CD4-positive, alpha-beta T cell treated with Interleukin-1 beta for 1 hour (primary cell): ENCODE measurements at places on chromosomes 2 and 18.

- DNase-seq: no peak
These were observed 46.4 kb downstream of the TIMM21 start for GRCh38 chr18:74194691-74195090.

- no peak for DNase-seq
These were observed 100.1 kb upstream of the ALKAL2 start for GRCh38 chr2:387980-388421.

- DNase-seq: no peak
These were observed 38.9 kb downstream of the SRD5A2 start for GRCh38 chr2:31541853-31542252.

GRCh38 chr2:3212984-3213383 is 164.6 kb downstream of the EIPR1 start:
- no peak for DNase-seq

DNA sequence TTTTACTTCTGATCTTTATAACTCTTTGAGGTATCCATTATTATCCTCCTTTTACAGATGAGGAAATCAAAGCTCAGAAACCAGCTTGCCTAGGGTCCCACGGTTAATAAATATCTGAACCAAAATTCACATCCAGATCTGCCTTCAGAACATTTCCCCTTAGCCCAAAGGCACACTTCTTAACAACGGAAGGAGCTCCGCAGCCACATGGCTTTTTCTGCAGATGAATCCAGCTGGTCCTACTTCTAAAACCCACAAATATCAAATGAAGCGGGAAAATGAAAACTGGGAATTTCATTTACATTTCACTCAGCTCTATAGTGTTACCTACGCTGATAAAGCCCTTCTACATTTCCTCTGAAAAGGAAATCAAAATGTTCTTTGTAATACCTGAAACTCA is 357.0 kb upstream of the ID2 start:
- no peak for DNase-seq

DNA sequence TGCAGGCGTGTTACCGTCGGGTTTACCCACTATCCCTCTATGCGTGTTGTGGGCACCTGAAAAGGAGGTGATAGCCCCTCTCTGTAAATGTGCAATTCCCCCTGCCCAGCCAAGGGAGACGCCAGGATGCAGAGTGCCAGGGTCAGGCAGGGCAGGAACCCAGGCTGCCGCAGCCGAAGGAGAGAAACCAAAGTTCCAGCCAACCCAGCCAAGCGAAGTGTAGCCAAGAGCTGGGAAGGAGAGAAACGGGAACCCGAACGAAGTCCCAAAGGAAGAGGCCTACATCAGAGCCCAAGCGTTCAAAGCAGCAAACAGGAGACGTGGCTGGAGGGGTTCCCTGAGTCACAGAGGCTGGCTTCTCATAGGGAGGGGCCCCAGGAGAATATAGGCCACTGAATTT is 24.2 kb upstream of the SPR start:
- DNase-seq: no peak

GRCh38 chr2:224749136-224749535 is 33.0 kb upstream of the CCDC195 start:
- no peak for DNase-seq

DNA sequence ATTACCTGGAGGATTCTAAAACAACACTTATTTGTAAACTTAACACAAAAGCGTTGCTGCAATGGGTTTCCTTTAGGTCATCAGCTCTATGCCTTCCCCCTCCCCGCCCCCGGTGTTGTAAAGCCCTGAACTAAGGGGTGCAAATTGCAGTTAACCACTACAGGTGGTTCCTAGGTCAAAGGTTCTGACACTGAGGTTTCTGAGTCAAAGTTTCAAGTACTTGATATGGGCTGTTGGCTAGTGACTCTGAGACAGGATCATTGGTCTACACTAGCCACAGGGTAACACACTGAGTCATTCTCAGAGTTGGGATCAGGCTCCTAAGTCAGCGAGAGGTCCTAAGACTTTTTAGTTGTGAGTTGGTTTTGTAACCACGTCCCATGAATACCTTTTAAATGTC is 15.4 kb downstream of the IL1B start:
- no peak for DNase-seq

DNA sequence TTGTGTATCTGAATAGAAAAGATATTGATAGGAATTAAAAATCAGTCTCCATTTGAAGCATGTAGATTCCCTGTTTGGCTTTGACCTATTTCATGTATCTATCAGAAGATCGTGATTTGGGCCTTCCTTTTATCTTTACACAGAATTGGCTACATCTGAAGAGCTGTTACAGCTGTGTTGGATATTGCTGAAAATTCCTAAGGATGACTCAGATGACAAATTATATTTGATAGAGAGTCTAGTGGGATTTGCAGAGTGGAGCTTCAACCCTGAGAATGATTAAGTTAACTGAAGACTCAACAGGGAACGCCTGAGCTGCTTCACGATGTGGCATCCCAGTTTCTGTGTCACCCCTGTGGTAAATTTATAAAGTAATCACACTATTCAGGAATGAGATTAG is 4.9 kb upstream of the COL3A1 start:
- DNase-seq: no peak

GRCh38 chr18:22018366-22018765 is 151.0 kb upstream of the GATA6 start:
- no peak for DNase-seq

DNA sequence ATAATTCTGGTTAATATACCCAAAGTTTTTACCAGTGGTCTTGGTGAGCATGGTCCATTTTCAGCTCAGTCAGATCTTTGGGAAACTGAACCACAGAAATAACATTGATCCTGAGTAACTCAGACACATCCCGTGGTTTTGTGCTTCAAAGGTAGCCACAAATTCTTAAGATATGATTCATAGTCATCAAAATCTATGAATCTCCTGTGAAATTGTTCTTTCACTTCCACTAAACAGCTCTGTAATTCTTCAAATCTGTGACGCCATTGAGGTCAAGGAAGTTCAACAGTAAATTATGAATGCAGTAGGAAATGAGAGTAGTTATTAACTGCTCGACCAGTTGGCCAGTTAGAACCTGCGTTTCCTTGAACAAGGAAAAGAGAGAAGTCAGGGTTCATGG is 147.3 kb downstream of the IRS1 start:
- no peak for DNase-seq

DNA sequence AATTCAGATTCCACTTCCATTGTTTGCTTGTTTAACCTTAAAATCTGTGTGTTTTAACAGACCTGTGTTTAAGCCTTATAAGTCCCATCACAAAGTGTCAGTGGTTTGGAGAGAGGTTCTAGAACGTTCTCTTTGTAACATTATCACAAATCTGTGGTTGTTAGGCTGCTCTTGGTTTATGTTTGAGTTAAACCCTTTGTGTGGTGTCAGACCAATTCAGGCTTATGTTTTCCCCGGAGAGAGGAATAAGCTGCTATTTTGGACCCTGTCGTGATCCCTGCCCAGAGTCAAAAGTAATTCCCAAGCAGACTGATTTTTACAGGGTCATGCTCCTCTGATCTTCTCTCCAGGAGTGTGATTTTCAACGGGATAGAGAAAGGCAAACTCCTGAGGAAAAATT is 43.8 kb upstream of the LTBP1 start:
- DNase-seq: no peak

DNA sequence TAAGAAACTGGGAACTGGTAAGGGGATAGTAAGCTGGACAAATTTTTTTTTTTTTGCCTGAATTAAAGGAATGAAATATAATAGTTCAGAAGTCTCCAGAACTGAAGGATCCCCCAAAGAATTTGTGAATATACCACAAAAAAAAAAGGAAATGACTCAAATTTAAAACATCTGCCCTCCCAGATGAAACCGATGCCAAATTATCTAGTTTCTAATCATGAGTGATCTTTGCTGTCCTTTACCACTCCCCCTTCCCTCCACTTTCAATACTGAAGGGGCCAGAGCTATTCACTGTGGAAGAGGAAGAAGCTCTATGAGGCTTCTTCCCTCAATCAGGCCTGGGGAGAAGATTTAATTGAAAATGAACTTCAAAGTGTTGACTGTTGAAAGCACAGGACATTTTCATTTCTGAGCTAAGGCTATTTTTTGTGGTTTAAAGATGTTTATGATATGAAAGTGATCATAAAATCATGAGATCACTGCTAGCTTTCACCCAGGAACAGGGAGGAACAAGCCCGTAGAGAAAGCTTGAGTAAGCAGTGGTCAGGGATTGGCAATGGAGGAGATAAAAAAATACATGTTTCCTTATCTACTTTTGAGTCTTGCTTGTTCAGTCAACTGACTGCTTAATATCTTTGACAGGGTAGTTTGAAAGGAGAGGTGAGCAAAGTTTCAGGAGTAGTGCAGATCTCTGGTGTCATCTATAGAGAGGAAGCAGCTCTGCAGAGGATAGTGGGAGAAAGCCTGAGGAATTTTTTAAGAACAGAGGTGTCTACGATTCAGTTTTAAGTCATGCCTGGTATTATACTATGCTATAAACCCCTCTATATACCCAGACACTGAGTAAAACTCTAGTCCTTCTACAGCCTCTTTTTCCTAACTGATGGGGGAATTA is 409.5 kb upstream of the FIGN start:
- DNase-seq: no peak

- no peak for DNase-seq
These were observed 228.0 kb downstream of the IKZF2 start for GRCh38 chr2:212923393-212923792.

- no peak for DNase-seq
These were observed 22.1 kb upstream of the SERTAD2 start for GRCh38 chr2:64675860-64676259.

DNA sequence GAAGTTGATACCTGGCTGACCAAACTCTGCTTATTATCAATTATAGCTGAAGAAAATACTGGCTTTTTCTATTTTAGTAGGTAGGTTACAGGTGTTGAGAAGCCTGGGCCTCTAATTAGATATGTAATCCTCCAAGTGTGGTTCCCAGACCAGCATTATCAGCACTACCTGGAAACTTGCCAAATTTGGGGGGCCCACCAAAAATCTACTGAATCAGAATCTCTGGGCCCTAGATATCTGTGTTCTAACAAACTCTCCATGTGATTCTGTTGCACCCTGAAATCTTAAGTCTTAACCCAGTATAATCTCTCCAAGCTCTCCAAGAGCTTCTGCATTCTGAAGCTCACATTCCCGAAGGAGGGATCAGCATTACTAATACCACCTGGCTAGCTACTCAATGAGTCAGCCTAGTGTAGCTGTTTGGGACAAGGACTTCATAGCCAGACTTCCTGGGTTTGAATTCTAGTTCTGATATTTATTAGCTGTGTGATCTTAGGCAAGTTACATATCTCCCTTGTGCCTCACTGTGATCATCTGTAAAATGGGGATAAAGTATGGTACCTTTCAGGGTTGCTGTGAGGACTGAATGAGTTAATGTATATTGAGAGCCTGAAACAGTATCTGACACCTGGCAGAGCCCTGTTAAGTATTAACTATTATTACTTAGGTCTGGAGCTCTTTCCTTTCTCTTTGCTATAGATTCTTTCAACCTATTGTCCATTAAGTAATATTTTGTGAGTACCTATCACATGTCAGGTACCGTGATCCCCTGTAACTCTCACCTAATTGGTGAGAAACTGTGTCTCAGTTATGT is 94.1 kb upstream of the CD302 start:
- no peak for DNase-seq

- DNase-seq: no peak
These were observed 43.3 kb downstream of the PLB1 start for GRCh38 chr2:28539118-28539541.

DNA sequence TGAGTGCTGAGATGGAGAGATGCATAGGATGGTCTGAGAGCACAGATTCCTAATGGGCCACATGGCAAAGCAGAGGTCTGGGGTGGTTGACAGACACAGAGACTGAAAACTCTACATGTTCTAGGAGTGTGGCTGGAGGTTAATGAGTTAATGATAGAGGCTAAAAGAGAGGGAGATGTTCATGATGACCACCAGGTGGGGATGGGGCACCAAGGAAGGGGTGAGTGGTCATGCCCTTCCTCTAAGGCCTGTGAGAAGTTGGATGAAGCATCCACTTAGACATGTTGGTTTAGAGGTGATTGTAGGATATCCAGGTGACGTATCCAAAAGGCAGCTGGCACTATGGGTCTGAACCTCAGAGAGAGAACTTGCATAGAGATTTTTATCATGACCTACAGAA is 102.1 kb downstream of the LRP2 start:
- no peak for DNase-seq

- no peak for DNase-seq
These were observed 769.0 kb upstream of the ZEB2 start for GRCh38 chr2:145288650-145289496.

- peak; percentile 29 for DNase-seq
These were observed 66.8 kb upstream of the DNER start for GRCh38 chr2:229780856-229781773.

GRCh38 chr2:171482308-171482707 is 40.0 kb upstream of the CYBRD1 start:
- DNase-seq: no peak
